ENCODE measurements at places on chromosomes 11 and 22. TPM values are rescaled to one million over a fixed set of nuclear protein-coding genes. Genes with fewer than 3 reads are reported as not detected.

Gene BLID
- polyA plus RNA-seq = not detected

Gene CD3E
- 0.05 TPM for polyA plus RNA-seq

Gene CCDC117
- polyA plus RNA-seq = 5.9 TPM

Gene MS4A8
- not detected for polyA plus RNA-seq

Gene GUCY1A2
- polyA plus RNA-seq = 0.11 TPM

Gene TMEM191B
- polyA plus RNA-seq = 3.5 TPM

Gene KRTAP5-10
- polyA plus RNA-seq = 0.12 TPM

Gene P2RY6
- 0.20 TPM for polyA plus RNA-seq

Gene CRYBB2
- polyA plus RNA-seq = 0.31 TPM

Gene OR52A1
- polyA plus RNA-seq = 5.9 TPM

Gene SIK2
- polyA plus RNA-seq = 8.7 TPM

Gene XPNPEP3
- polyA plus RNA-seq = 9.9 TPM

Gene SERPINH1
- 869 TPM for polyA plus RNA-seq

Gene MLC1
- 0.17 TPM for polyA plus RNA-seq

Gene BDNF
- 1.5 TPM for polyA plus RNA-seq

Gene FOLH1
- polyA plus RNA-seq = not detected

Gene SELENOO
- polyA plus RNA-seq = 25.1 TPM

Gene CRYBA4
- polyA plus RNA-seq = 3.1 TPM

Gene CALCB
- polyA plus RNA-seq = 4.2 TPM

Gene CASP5
- polyA plus RNA-seq = not detected

Gene SMTN
- polyA plus RNA-seq = 12.3 TPM

Gene OR52E8
- not detected for polyA plus RNA-seq

Gene VEGFB
- 9.3 TPM for polyA plus RNA-seq

Gene DEAF1
- polyA plus RNA-seq = 47.3 TPM

Gene OR51A2
- not detected for polyA plus RNA-seq

Gene GGT5
- 0.24 TPM for polyA plus RNA-seq

Gene OR8B3
- not detected for polyA plus RNA-seq

Gene INSC
- 1.2 TPM for polyA plus RNA-seq

Gene TENM4
- 5.8 TPM for polyA plus RNA-seq

Gene NOX4
- polyA plus RNA-seq = 1.6 TPM

Gene SGSM1
- 4.6 TPM for polyA plus RNA-seq

Gene RAG2
- not detected for polyA plus RNA-seq

Gene PRG2
- 0.61 TPM for polyA plus RNA-seq

Gene PLAAT5
- 18.7 TPM for polyA plus RNA-seq

Gene KCNJ5
- 0.05 TPM for polyA plus RNA-seq

Gene F2
- 0.11 TPM for polyA plus RNA-seq

Gene SCUBE1
- polyA plus RNA-seq = 2.3 TPM

Gene OR51E1
- polyA plus RNA-seq = not detected

Gene SYT12
- 1.4 TPM for polyA plus RNA-seq

Gene MS4A7
- polyA plus RNA-seq = not detected

Gene PRR33
- 0.02 TPM for polyA plus RNA-seq

Gene KRTAP5-7
- not detected for polyA plus RNA-seq

Gene SAC3D1
- polyA plus RNA-seq = 41.3 TPM

Gene OR8K3
- polyA plus RNA-seq = not detected

Gene PCNX3
- polyA plus RNA-seq = 27.2 TPM

Gene APOL5
- polyA plus RNA-seq = not detected

All from H1 (cell line).